ENCODE measurements at places on chromosomes 3 and 15. TPM values are rescaled to one million over a fixed set of nuclear protein-coding genes. Genes with fewer than 3 reads are reported as not detected.

GRCh38 chr3:102398176-102398575 is 36.6 kb upstream of the ZPLD1 start:
- H3K4me1 ChIP-seq, result no peaks in the 10 kb centered on the region
- no peak for DNase-seq
- H3K27ac ChIP-seq, result no peak overlapping the region
- no peaks in the 10 kb centered on the region for H3K36me3 ChIP-seq
- H3K4me3 ChIP-seq, result no peak overlapping the region
- no peaks in the 10 kb centered on the region for H3K27me3 ChIP-seq

DNA sequence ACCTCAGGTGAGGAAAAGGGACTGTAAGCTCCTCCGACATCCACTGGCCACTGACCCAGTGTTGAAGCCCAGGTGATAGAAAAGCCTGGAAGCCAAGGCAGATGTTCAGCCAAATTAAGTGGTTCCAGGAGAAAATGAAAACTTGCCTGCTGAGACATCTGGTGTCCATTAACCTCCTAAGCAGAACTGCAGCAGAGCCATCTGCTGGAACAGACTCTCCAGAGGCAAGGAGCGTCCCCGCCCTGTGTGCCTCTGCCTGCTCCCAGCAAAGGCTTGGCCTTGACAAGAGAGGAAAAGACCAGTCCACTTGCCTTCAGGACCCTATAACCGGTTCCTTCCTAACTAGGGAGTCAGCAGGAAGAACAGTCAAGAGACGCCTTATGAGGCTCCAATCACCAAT is 48.2 kb downstream of the SRGAP3 start:
- H3K27ac ChIP-seq, result no peak overlapping the region
- H3K4me3 ChIP-seq, result no peak overlapping the region
- no peak for DNase-seq
- H3K27me3 ChIP-seq, result no peaks in the 10 kb centered on the region
- H3K4me1 ChIP-seq, result no peaks in the 10 kb centered on the region

GRCh38 chr3:5260992-5261501 is 73.5 kb downstream of the EDEM1 start:
- no peaks in the 10 kb centered on the region for H3K27me3 ChIP-seq
- no peak overlapping the region for H3K27ac ChIP-seq
- no peak overlapping the region for H3K4me3 ChIP-seq
- H3K4me1 ChIP-seq, result peaks cover 6% of the 10 kb centered on the region

DNA sequence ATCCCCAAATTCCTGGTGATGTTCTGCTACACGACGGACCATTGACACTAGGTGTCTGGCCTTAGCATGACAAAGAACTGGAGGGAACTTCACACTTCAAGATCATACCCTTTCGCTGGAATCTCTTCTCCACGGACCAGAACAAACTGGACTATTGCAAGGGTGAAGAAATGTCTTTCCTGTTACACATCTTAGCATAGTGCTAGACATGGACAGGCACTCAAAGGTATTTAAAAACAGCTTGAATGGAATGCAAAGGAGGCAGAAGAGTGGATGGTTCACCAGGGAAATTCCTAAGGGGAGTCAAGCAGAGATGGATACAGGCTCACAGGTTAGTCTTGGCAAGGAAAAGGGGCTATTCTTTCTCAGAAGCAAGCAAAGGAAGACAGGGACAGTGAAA is 33.5 kb upstream of the PDZRN3 start:
- H3K4me1 ChIP-seq, result no peaks in the 10 kb centered on the region
- DNase-seq, result no peak
- H3K27ac ChIP-seq, result no peak overlapping the region

DNA sequence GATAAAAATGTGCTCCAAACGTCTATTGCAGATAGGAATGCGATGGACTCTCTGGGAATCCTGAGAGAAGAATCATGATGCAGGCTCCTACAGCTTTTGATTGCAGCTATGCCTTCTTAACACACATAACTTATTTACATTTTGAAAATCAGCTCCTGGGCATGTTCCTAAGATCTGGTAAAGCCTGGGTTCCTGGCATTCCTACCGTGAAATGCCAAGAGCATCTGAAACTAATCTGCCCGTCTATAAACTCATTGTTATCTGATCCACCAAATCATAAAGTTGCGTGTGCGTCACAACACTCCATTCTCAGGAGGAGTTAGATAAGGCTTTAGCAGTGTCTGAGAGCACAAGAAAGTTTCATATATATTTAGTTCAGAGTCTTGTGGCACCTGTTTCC is 79.0 kb upstream of the VGLL3 start:
- no peaks in the 10 kb centered on the region for H3K36me3 ChIP-seq
- H3K27me3 ChIP-seq, result no peaks in the 10 kb centered on the region
- no peak overlapping the region for H3K27ac ChIP-seq
- no peaks in the 10 kb centered on the region for H3K4me1 ChIP-seq
- DNase-seq, result no peak

- no peak for DNase-seq
- no peaks in the 10 kb centered on the region for H3K36me3 ChIP-seq
- no peaks in the 10 kb centered on the region for H3K27me3 ChIP-seq
- H3K4me1 ChIP-seq, result no peaks in the 10 kb centered on the region
- H3K27ac ChIP-seq, result no peak overlapping the region
These were observed 62.0 kb downstream of the KLHL6 start for GRCh38 chr3:183493296-183494045.

DNA sequence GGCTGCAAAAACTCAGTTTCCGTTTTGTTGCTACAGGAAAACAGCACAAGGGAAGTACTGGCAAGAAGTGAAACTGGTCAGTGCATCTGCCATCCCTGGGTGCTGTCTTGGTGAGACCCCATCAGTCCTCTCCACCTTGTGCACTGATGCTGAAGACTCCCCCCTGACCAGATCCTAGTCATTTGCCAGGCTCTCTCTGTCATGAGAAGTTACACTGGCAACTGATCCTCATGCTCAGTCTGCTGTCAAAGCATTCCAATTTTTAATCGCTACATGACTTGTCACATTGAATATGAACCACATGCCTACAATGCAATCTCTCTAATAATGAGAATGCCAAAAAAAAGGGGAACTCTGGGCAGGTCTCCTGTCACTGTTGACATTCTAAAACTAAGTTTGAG is 296.5 kb downstream of the ZIC1 start:
- no peaks in the 10 kb centered on the region for H3K36me3 ChIP-seq
- H3K4me1 ChIP-seq, result no peaks in the 10 kb centered on the region
- H3K27me3 ChIP-seq, result no peaks in the 10 kb centered on the region
- no peak overlapping the region for H3K4me3 ChIP-seq

GRCh38 chr3:195032106-195032759 is 238.7 kb downstream of the XXYLT1 start:
- DNase-seq, result no peak
- no peak overlapping the region for H3K27ac ChIP-seq
- no peaks in the 10 kb centered on the region for H3K4me1 ChIP-seq

GRCh38 chr3:50372349-50372748 is 13.0 kb upstream of the TMEM115 start:
- H3K27me3 ChIP-seq, result no peaks in the 10 kb centered on the region
- no peak overlapping the region for H3K4me3 ChIP-seq
- no peaks in the 10 kb centered on the region for H3K4me1 ChIP-seq

GRCh38 chr3:115845986-115846385 is 222.7 kb downstream of the GAP43 start:
- no peak overlapping the region for H3K27ac ChIP-seq
- no peak for DNase-seq
- no peak overlapping the region for H3K4me3 ChIP-seq
- H3K27me3 ChIP-seq, result no peaks in the 10 kb centered on the region
- H3K36me3 ChIP-seq, result no peaks in the 10 kb centered on the region

DNA sequence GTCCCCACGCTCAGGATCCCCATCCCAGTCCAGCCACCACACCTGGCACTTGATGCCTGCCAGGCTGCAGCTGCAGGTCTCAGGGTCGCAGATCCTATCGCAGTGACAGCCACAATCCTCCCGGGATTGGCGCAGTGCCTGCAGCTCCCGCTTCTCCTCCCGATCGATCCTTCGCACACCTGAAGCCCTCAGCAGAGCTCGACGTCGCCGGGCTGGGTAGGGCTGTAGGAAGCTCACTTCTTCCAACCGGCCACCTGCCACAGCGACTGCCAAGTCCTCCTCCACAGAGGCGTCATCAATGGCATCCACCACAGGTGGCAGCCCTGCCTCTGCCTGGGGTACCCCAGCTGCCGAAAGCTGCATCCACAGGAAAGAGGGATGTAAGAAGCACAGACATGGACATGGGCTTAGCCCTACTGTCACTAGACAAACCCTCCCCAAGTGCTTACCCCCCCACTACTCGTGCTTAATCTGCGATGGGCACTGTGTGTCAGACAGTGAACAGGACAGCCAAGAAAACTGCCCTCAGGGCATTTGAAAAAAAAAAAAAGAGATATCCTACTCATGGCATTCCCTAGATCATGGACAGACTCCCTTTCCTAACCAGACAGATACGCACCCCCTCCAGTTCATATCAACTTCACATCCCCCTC is 9.2 kb downstream of the CSRNP1 start:
- peaks cover 29% of the 10 kb centered on the region for H3K4me1 ChIP-seq
- no peaks in the 10 kb centered on the region for H3K27me3 ChIP-seq
- H3K4me3 ChIP-seq, result no peak overlapping the region

DNA sequence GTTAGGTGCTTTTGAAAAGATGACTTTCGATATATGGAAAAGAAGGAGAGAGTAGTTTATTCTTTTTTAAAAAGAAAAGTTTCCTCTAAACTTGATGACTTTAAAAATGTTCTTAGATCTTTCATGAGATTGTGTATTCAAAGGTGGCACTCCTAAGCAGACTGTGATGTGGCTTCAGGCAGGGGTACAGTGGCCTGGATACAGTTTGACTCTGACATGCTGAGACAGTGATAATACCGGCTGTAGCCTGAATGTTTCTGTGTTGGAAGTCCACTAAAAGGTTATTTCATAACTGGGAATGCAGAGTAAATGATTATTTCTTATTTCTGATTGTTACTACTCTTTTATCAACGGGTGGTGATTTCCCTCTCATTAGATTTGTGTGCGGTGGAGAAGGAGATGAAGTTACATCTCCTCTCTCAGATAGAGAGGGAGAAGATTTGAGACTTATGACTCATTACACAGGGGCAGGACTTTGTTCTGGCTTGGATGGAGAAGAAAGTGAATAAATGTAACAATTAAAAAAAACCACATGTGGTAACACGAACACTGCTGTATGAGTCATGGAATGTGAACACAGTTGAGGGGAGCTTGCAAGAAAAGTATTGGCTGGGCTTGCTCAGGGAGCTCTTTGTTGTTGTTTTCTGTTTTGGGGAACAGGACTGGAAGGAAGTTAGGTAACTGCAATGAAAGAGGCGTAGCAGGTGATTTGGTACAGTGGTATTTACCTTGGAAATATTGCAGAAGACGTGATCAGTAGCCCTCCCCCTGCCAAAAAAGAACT is 21.6 kb downstream of the SPTSSB start:
- H3K36me3 ChIP-seq, result no peaks in the 10 kb centered on the region
- no peak overlapping the region for H3K27ac ChIP-seq
- H3K27me3 ChIP-seq, result no peaks in the 10 kb centered on the region
- H3K4me1 ChIP-seq, result peaks cover 20% of the 10 kb centered on the region

DNA sequence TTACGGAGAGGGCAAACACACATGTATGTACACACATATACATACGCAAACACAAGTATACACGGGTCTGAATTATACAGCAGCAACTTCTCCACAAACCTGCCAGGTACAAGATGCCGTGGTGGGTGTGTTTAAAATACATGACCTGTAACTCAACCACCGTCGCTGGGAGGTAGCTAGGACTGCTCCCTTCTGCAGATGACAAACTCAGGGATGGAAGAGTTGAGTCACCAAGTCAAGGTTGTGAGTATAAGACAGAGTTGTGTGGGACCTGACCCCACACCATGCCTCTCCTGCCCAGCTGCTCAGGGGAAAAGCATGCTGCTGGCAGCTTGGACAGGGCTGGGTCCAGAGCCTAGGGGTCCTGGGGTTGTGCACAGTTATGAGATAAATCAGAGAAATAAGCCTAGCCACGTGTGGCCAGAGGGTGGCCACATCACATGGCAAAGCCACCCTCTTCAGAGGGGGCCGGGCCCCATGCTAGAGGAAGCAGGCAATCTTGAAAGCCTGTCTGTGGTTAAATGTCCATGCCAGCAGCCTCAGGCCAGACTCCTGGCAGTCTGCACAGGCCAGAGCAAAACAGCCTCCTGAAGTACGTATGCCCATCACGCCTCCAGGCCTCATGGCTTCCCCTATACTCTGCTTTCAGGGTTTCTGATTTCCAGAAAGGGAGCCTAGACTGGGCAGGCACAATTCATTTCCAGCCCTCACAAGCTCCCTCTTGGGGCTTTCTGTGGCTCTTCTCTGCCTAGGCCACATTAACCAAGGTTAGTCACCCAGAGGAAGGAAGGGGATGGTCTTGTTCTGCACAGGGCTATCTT is 107.7 kb upstream of the RPL32 start:
- H3K36me3 ChIP-seq, result peaks cover 6% of the 10 kb centered on the region
- H3K4me1 ChIP-seq, result peaks cover 52% of the 10 kb centered on the region
- no peak overlapping the region for H3K4me3 ChIP-seq
- no peak overlapping the region for H3K27ac ChIP-seq
- no peak for DNase-seq

DNA sequence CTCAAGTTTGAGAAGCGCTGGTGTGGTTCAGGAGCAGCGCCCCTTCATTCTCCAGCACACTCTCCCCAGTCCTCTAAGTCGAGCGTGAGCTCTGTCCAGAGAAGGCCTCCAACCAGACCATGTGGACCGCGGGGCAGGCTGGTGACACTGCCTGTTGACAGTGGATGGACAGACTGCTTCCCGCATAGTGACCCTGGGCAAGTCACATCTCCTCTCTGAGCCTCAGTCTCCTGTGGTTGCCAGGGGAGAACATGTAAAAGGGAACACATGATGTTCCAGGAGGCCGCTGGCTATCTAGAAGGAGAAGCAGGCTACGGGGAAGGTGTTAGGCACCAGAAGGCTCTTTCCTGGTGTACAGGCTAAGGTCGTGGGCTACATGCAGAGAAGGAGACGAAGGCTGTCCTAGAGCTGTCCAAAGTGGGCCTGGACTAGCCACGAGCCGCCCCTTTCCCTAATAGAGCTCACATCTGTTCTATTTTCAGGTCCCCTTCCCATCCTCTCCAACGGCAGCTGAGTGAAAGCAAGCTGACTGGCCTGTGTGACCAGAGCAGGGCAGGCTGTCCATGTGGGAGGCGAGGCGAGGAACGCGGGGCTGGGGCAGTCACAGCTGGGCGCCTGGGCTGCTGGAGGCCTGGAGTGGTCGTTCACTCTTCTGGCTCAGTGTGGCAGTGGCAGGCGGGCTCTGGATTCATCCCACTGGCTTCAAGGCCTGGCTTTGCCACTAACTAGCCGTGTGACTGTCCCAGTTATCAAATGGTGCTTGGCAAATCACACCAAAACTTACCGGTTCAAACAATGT is 11.1 kb downstream of the ISG20 start:
- peaks cover 20% of the 10 kb centered on the region for H3K36me3 ChIP-seq
- peak overlapping the region; percentile 15 for H3K4me3 ChIP-seq
- H3K4me1 ChIP-seq, result peaks cover 87% of the 10 kb centered on the region

DNA sequence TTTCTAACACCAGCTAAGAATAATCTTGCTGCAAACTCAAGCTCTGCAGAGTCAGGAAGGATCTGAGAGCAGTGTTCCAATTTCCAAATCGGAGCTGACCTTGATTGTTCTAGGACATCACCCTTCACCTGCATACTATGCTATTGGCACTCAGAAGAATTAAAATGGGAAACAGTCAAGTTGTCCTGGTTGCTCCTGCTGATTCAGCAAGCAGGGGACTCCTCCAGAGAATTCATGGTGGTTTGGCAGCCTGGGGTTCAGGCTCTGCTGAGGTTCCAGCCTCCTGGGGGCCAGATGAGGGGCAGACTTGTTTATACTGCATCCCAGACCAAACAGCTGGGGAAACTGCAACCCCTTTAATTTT is 213.7 kb upstream of the ADAMTS9 start:
- no peaks in the 10 kb centered on the region for H3K4me1 ChIP-seq
- no peaks in the 10 kb centered on the region for H3K36me3 ChIP-seq
- DNase-seq, result no peak

SELENOK gene
- 50.5 TPM for total RNA-seq

TTLL13 gene
- 0.80 TPM for total RNA-seq

MBNL1 gene
- 391 TPM for total RNA-seq

ZCWPW2 gene
- total RNA-seq, result 0.27 TPM

LINGO1 gene
- not detected for total RNA-seq

UROC1 gene
- total RNA-seq, result not detected

SPESP1 gene
- total RNA-seq, result 0.86 TPM

PROK2 gene
- 0.33 TPM for total RNA-seq

Measured in CD8-positive, alpha-beta memory T cell (primary cell).